ENCODE measurements at places on chromosomes 12 and 14. TPM values are rescaled to one million over a fixed set of nuclear protein-coding genes. Genes with fewer than 3 reads are reported as not detected.

GRCh38 chr12:91511795-91512420 is 329.3 kb upstream of the DCN start:
- H3K4me3 ChIP-seq, result no peak overlapping the region
- H3K36me3 ChIP-seq, result no peaks in the 10 kb centered on the region
- no peak overlapping the region for H3K27ac ChIP-seq
- H3K4me1 ChIP-seq, result peaks cover 24% of the 10 kb centered on the region
- no peaks in the 10 kb centered on the region for H3K27me3 ChIP-seq
- no peak for DNase-seq

- H3K36me3 ChIP-seq, result no peaks in the 10 kb centered on the region
- peaks cover 4% of the 10 kb centered on the region for H3K4me1 ChIP-seq
- no peak overlapping the region for H3K27ac ChIP-seq
- peaks cover 24% of the 10 kb centered on the region for H3K27me3 ChIP-seq
- no peak overlapping the region for H3K4me3 ChIP-seq
- no peak for DNase-seq
Observed at GRCh38 chr12:101229841-101230241, 19.8 kb upstream of the SLC5A8 start.

DNA sequence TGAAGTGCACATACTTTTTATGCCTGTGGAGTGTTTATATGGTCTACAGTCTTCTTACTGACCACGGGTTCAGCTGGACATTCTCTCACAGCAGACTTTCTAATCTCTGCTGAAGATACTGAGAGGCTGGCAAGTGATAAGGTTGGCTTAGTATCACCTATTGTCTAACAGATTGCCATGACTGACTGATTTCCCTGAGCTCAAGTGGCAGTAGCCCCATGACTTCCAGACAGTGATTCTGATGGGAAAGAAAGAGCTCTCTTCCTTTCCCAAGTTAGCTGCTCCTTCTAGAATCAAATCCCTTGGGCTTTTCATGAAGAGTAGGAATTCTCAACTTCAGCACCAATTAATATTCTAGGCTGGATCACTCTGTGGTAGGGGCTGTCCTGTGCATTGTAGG is 141.4 kb downstream of the ANO4 start:
- H3K27ac ChIP-seq, result no peak overlapping the region
- no peaks in the 10 kb centered on the region for H3K36me3 ChIP-seq
- H3K27me3 ChIP-seq, result peaks cover 32% of the 10 kb centered on the region
- H3K4me1 ChIP-seq, result no peaks in the 10 kb centered on the region
- H3K4me3 ChIP-seq, result no peak overlapping the region

DNA sequence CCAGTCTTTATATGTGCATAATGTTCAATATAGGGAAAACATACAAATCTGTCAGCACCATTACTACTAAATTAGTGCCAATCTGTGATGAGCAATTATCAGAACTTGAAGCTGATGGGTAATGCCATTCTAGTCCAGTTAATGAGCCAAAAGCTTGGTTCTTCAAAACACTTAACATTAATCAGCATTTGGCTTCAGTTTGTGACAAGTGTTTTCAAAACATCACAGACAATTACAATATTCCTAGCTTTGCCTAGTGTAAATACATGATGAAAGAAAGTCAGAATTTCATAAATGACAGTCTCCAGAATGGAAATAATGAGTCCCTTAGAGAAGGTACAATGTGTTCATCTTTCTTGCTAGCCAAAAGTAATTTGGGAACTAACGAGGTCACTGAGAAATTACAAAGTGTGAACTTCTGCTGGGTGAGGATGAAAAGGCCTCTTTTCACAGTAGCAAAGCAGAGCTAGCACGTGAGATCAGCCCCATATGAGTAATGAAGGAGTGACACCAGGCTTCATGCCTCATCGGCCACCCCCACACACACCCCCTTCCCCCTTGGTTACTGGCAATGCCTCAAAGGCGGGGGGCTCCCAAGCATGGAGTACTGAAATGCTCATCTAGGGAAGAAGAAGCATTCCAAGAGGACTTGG is 180.6 kb upstream of the EEA1 start:
- no peak for DNase-seq
- H3K4me3 ChIP-seq, result no peak overlapping the region
- H3K27ac ChIP-seq, result no peak overlapping the region
- H3K36me3 ChIP-seq, result no peaks in the 10 kb centered on the region

DNA sequence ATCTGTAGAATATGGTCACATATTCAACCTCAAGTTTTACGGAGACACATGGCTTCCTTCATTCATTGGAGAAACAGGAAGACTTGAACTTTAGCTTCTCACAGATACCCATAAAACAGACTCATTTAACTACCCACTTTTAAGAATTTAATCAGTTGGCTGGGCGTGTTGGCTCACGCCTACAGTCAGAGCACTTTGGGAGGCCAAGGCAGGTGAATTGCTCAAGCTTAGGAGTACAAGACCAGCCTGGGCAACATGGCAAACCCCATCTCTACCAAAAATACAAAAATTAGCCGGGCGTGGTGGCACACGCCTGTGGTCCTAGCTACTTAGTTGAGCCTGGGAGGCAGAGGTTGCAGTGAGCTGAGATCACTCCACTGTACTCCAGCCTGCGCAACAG is 64.7 kb upstream of the STAC3 start:
- no peaks in the 10 kb centered on the region for H3K27me3 ChIP-seq
- no peak for DNase-seq
- peaks cover 12% of the 10 kb centered on the region for H3K4me1 ChIP-seq
- no peak overlapping the region for H3K4me3 ChIP-seq
- H3K27ac ChIP-seq, result no peak overlapping the region
- peaks cover 4% of the 10 kb centered on the region for H3K36me3 ChIP-seq

DNA sequence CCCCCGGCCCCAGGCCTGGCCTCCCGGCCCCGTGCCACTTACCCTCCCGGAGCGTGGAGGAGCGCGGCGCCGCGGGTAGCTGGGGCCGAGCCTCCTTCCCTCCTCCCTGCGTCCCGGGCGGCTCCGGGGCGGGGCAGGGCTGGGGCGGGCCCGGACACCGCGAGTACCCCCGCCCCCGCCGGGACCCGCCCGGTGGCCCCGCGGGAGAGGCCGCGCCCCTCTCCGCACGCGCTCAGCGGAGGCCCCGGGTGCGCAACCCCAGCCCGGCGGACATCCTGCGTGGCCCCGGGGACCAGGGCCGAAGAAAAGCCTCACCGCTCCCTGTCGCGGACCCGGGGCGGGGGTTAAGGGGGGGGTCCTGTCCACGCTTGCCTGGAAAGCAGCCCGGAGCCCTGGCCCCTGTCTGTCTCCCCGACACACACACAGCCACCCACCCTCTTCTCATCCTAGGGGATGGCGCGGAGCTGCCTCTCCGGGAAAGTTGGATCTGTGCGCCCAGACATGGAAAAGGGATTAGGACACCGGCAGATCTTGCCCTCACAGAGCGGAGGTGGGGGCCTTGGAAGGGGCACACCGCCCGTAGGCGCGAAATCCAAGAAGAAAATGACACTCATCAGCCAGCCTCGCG is at the start of gene SYNE3:
SYNE3 (minus strand) TSS at position 97 of the 628 bp plus-strand sequence. CDS start 40,829 bp downstream, outside the sequence.
- no peak for DNase-seq
- peak within 1 kb of the TSS; percentile 84 for H3K4me3 ChIP-seq
- peaks cover 14% of the 10 kb centered on the region for H3K4me1 ChIP-seq
- H3K36me3 ChIP-seq, result no peaks in the 10 kb centered on the region
- H3K27ac ChIP-seq, result peak within 1 kb of the TSS; percentile 54
- peaks cover 43% of the 10 kb centered on the region for H3K27me3 ChIP-seq

DNA sequence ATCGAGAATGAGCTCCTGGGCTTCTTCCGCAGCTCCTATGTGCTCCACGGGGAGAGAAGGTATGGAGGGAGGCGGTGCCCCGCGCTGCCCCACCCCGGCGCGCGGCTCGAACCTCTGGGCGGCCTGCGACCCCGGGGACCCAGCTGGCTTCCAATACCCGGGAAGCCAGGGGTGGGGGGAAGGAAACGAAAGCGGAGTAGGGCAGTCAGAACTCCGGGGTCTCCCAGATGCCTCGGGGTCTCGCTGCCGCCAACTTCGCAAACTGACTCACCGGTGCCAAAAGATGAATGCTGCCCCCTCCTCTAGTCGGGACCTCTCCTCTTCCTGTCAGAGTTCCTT is 1.3 kb downstream of the TRHDE start:
- H3K4me1 ChIP-seq, result peaks cover 16% of the 10 kb centered on the region
- no peak overlapping the region for H3K27ac ChIP-seq
- H3K27me3 ChIP-seq, result peaks cover 80% of the 10 kb centered on the region

DNA sequence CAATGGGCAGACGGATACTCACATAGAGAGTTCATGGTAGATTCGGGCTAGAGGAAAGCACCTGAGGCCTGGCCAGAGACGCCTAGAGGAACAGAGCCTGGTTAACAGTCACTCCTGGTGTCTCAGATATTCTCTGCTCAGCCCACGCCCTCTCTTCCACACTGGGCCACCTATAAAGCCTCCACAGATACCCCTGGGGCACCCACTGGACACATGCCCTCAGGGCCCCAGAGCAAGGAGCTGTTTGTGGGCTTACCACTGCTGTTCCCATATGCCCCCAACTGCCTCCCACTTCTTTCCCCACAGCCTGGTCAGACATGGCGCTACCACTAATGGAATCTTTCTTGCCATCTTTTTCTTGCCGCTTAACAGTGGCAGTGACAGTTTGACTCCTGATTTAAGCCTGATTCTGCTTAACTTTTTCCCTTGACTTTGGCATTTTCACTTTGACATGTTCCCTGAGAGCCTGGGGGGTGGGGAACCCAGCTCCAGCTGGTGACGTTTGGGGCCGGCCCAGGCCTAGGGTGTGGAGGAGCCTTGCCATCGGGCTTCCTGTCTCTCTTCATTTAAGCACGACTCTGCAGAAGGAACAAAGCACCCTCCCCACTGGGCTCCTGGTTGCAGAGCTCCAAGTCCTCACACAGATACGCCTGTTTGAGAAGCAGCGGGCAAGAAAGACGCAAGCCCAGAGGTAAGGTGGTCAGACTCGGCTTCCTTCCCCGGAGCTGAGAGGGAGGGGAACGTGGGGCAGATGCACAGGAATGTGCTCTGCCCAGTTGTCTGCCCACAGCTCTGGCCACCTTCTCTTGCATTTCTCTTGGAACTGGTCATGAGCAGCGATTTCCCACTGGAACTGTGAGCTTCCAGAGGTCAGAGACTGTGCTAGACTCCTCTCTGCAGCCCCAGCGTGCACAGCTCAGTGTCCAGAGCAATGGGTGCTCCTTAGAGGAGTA is at the start of gene CD4:
CD4 (plus strand) TSS at position 557 of the 953 bp plus-strand sequence. CDS start 10,611 bp downstream, outside the sequence.
- no peak within 1 kb of the TSS for H3K27ac ChIP-seq
- peaks cover 44% of the 10 kb centered on the region for H3K27me3 ChIP-seq
- no peaks in the 10 kb centered on the region for H3K36me3 ChIP-seq
- no peak for DNase-seq
- peak within 1 kb of the TSS; percentile 16 for H3K4me3 ChIP-seq

FANCM gene
- 5.4 TPM for total RNA-seq

TEX52 gene
- total RNA-seq, result not detected

SMIM41 gene
- not detected for total RNA-seq

PTHLH gene
- total RNA-seq, result 38.1 TPM

MYO1H gene
- total RNA-seq, result 0.79 TPM

ZDHHC22 gene
- total RNA-seq, result 0.24 TPM

NANOG gene
- not detected for total RNA-seq

IAPP gene
- 10.0 TPM for total RNA-seq
